ENCODE measurements at places on chromosomes 6 and 20. TPM values are rescaled to one million over a fixed set of nuclear protein-coding genes. Genes with fewer than 3 reads are reported as not detected.

GRCh38 chr6:31585491-31585890, 586 bp upstream of the LST1 start:
- no peak overlapping the region for H3K27ac ChIP-seq
- peaks cover 12% of the 10 kb centered on the region for H3K4me1 ChIP-seq
- no peak overlapping the region for H3K4me3 ChIP-seq
- no peaks in the 10 kb centered on the region for H3K27me3 ChIP-seq
- H3K36me3 ChIP-seq = no peaks in the 10 kb centered on the region

LY6G6D gene
- not detected for total RNA-seq

ABHD16B gene
- total RNA-seq = not detected

DNA sequence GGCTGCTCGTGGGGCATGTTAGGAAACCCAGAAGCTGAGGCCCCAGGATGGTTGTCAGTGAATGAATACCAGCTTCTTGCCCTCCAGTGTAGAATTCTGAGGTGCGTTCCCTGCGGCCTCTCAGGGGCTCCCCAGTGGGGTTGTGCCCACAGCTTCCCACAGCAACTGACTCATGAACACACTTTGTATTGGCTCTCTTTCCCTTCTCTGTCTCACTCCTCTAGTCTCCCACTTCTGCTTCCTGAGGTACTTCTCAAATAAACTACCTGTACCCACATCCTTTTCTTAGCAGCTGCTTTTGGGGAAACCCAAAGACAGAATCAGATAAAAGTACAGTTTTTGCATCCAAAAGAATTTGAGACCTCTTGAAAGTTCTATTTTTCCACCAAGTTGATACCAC, 107.7 kb upstream of the JAG1 start:
- H3K27me3 ChIP-seq = no peaks in the 10 kb centered on the region
- H3K4me3 ChIP-seq = no peak overlapping the region
- no peaks in the 10 kb centered on the region for H3K4me1 ChIP-seq
- H3K27ac ChIP-seq = no peak overlapping the region

DNA sequence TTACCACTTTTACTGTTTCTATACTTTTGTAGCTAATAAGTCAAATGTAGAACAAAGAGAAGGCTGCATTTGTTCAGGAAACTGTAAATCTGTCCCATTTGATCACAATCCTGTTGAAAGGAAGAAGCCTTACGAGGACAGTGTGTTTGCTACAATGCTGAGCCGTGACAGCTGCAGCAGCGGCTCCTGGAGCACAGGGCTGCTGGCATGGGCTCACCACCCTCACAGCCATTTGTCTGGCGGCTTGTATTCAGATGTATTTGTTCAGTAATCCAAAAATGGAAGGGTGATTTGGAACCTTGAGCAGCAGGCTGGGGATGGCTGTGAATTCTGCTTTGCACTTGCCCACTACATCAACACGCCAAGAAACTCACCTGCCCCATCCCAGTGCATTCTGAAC, 5.7 kb downstream of the TUBB2A start:
- H3K27me3 ChIP-seq = no peaks in the 10 kb centered on the region
- H3K4me1 ChIP-seq = no peaks in the 10 kb centered on the region
- H3K27ac ChIP-seq = no peak overlapping the region
- H3K36me3 ChIP-seq = peaks cover 7% of the 10 kb centered on the region
- no peak for DNase-seq

- no peaks in the 10 kb centered on the region for H3K27me3 ChIP-seq
- DNase-seq = peak; percentile 69
- no peak overlapping the region for H3K27ac ChIP-seq
- no peak overlapping the region for H3K4me3 ChIP-seq
- H3K4me1 ChIP-seq = peaks cover 20% of the 10 kb centered on the region
- H3K36me3 ChIP-seq = peaks cover 19% of the 10 kb centered on the region
These were observed 11.5 kb downstream of the NFKBIL1 start for GRCh38 chr6:31558631-31559500.

DNA sequence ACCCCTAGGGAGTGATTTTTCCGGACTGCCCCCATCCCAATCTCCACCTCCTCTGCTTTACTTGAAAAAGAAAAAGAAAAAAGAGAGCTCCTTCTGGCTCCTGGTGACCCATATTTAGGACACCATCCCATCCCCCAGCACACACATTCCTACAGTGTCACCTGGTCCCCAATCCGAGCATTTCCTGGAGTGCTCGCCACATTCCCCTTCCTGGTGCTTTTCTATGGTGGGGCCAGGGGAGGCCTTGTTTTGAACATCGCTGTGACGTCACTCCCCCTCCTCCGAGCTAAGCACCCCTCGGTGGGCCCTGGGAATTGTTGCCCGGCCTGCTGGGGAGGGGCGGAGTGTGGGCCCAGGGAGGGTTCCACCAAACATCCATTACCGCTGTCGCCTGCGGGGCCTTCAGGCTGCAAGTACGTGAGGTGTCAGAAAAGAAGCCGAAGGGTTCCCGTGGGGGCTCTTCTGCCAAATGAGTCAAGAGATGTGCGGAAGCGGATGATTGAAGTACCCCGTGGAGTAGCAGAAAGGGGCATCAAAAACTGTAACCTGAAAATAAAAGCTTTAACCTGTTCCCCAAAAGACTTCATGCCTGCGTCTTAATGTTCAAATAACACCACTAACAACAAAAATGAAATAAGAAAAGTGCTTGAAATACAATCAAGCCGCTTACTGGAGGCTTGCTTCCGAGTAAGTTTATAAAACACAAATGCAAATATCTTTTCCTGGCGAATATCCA, 2.8 kb upstream of the FOXC1 start:
- peaks cover 92% of the 10 kb centered on the region for H3K27me3 ChIP-seq
- no peak for DNase-seq
- H3K36me3 ChIP-seq = no peaks in the 10 kb centered on the region
- no peak overlapping the region for H3K4me3 ChIP-seq

GRCh38 chr6:43924222-43924702, 154.3 kb downstream of the VEGFA start:
- DNase-seq = peak; percentile 54
- H3K4me3 ChIP-seq = no peak overlapping the region
- H3K36me3 ChIP-seq = no peaks in the 10 kb centered on the region
- H3K27me3 ChIP-seq = no peaks in the 10 kb centered on the region

DNA sequence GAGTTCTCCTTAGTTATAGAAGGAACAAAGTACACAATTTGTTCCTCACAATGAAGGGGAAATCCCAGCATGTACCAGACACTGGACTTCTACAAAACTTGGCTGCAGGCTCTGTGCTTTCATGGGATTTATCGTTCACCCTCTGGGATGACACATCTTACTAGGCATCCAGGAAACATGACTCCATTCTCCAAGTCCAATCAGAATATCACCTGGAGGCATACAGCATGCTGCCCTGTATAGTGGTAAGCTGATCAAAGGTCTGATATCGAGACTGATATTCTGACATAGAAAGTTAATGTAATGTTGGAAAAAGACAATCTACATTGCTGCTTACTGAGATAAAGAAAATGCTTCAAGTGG, 6.7 kb downstream of the RWDD2A start:
- DNase-seq = no peak
- H3K27me3 ChIP-seq = no peaks in the 10 kb centered on the region
- no peaks in the 10 kb centered on the region for H3K4me1 ChIP-seq
- H3K27ac ChIP-seq = no peak overlapping the region
- H3K36me3 ChIP-seq = no peaks in the 10 kb centered on the region
- H3K4me3 ChIP-seq = no peak overlapping the region

DNA sequence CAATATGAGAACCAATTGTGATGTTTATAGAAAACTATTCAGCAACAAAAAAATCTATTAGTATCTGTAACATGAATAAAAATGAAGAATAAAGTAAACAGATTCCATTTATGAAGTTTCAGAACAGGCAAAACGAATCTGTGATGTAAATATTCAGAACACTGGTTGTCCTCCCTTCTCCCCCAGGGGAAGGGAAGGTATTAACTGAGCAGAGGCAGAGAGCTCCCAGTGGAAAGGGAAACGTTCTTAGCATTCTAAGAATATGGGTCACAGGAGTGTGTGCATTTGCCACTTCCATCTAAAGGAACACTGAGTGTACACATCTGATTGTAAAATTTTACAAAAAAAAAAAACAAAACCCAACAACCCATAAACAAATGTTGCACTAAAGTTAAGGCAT, 23.1 kb downstream of the SPAG4 start:
- DNase-seq = no peak
- peaks cover 20% of the 10 kb centered on the region for H3K4me1 ChIP-seq
- no peak overlapping the region for H3K4me3 ChIP-seq
- no peaks in the 10 kb centered on the region for H3K36me3 ChIP-seq

DNA sequence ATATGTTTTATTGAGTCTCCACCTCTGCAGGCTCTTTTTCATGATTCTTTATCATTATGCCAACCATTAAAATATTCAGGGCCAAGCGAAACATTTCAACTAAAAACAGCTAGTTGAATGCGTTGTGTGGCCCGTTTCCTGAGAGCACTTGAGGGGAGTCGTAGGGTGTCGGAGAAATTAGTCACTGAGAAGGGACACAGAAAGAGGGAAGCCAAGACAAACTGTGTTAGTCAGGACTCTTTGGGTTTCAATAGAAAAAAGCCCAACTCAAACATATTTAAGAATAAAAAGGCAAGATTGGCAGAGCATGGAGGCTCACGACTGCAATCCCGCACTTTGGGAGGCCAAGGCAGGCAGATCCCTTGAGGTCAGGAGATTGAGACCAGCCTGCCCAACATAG, 58.9 kb downstream of the MAFB start:
- no peaks in the 10 kb centered on the region for H3K27me3 ChIP-seq
- no peaks in the 10 kb centered on the region for H3K36me3 ChIP-seq
- no peak for DNase-seq
- no peak overlapping the region for H3K4me3 ChIP-seq
- H3K4me1 ChIP-seq = no peaks in the 10 kb centered on the region
- no peak overlapping the region for H3K27ac ChIP-seq

DNA sequence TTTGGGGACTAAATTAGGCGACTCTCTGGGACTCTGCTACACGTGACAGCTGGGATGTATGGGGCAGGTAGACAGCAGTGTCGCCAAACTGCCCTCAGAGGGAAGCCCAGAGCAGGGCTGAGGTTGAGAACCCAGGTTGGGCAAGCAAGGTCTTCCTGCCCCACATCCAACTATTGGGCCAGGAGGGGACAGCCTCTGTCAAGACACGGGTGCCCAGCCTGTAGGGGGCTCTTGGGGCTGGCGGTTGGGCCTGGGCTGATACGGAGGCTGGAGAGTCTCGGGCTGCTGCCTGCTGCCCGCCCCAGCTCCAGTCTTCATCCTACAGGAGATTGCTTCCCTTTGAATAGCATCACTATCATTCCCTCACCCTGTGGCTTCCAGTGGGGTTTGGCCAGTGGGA, 33.3 kb downstream of the CPNE5 start:
- H3K4me1 ChIP-seq = no peaks in the 10 kb centered on the region
- no peak for DNase-seq
- no peaks in the 10 kb centered on the region for H3K36me3 ChIP-seq
- no peak overlapping the region for H3K27ac ChIP-seq
- H3K4me3 ChIP-seq = no peak overlapping the region

KIAA0408 gene
- 103 TPM for total RNA-seq

DNA sequence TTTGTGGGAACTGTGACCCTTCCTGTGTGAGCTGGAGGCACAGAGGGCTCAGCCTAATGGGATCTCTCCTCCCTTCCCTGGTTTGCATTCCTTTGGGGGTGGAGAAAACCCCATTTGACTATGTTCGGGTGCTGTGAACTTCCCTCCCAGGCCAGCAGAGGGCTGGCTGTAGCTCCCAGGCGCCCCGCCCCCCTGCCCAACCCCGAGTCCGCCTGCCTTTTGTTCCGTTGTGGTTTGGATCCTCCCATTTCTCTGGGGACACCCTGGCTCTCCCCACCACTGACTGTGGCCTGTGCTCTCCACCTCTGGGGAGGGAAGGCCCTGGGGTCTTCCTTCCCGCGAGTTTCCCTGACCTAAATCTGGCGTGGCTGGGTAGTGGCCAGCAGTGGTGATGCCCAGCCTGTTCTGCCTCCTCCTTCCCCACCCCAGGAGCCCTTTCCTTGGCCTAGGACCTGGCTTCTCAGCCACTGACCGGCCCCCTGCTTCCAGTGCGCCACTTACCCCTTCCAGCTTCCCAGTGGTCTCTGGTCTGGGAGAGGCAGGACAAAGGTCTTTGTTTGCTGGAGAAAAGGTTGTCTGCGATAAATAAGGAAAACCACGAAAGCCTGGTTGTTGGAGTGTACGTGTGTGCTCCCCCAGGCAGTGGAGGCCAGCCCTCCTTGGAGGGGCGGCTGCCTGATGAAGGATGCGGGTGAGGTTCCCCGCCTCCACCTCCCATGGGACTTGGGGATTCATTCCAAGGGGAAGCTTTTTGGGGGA, 4.9 kb downstream of the VEGFA start:
- H3K27me3 ChIP-seq = no peaks in the 10 kb centered on the region
- H3K27ac ChIP-seq = peak overlapping the region; percentile 99
- DNase-seq = peak; percentile 88

ADAM33 gene
- total RNA-seq = 49.9 TPM

DNA sequence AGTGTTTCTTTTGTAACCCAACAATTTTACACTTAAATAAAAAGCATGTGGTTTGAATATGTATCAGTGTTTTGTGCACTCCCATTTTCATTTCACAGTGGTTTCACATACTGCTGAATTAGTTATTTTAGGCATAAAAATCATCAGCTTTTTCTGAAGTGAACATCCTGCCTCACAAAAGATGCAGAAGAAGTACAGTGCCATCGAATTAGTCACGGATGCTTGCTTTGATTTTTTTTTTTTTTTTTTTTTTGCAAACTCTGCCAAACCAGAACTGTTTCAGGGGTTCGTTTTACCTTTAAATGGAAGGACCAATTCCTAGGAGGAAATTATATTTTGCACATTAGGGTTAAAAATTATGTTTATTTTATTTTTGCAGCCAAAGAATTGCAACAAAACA, 158.6 kb downstream of the RPS12 start:
- H3K27ac ChIP-seq = no peak overlapping the region
- no peaks in the 10 kb centered on the region for H3K27me3 ChIP-seq
- no peak overlapping the region for H3K4me3 ChIP-seq
- DNase-seq = no peak
- no peaks in the 10 kb centered on the region for H3K36me3 ChIP-seq
- H3K4me1 ChIP-seq = no peaks in the 10 kb centered on the region

PDE10A gene
- total RNA-seq = 7.5 TPM

DNA sequence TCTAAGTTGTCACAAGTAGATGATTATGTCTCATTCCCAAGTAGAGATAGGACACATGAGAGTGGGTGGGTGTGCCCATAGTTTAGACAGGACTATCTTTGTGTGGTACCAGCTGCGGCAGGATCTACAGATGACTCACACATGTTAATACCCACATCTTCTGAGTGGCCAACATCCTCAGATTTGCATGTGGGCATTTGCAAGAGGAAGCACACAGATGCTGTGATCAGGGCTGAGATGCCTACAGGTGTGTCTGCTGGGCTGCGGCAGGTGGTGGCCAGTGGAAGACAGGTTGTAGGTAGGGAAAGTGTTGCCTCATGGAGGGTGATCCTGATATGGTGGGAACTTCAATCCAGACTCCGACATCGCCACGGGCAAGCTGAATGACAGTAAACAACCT, 50.8 kb downstream of the UTRN start:
- peaks cover 22% of the 10 kb centered on the region for H3K4me1 ChIP-seq
- H3K27me3 ChIP-seq = no peaks in the 10 kb centered on the region
- no peak for DNase-seq
- no peak overlapping the region for H3K27ac ChIP-seq
- no peaks in the 10 kb centered on the region for H3K36me3 ChIP-seq
- H3K4me3 ChIP-seq = no peak overlapping the region

GRCh38 chr6:73389854-73390253, 4.8 kb upstream of the DDX43 start:
- H3K4me3 ChIP-seq = no peak overlapping the region
- no peak overlapping the region for H3K27ac ChIP-seq
- DNase-seq = no peak
- H3K4me1 ChIP-seq = no peaks in the 10 kb centered on the region
- H3K36me3 ChIP-seq = no peaks in the 10 kb centered on the region
- no peaks in the 10 kb centered on the region for H3K27me3 ChIP-seq

All from sigmoid colon (tissue), 7 donors.